ENCODE measurements at places on chromosomes 13 and 19.

GRCh38 chr19:7690779-7691258 lies 10.2 kb downstream of the TRAPPC5 start:
- peak; percentile 16 for DNase-seq

- no peak for DNase-seq
These were observed 282.4 kb downstream of the MZT1 start for GRCh38 chr13:72444999-72445398.

GRCh38 chr19:48735031-48735615 lies 5.3 kb downstream of the RASIP1 start:
- DNase-seq = no peak

GRCh38 chr13:34733721-34734120 lies 208.3 kb upstream of the NBEA start:
- no peak for DNase-seq

DNA sequence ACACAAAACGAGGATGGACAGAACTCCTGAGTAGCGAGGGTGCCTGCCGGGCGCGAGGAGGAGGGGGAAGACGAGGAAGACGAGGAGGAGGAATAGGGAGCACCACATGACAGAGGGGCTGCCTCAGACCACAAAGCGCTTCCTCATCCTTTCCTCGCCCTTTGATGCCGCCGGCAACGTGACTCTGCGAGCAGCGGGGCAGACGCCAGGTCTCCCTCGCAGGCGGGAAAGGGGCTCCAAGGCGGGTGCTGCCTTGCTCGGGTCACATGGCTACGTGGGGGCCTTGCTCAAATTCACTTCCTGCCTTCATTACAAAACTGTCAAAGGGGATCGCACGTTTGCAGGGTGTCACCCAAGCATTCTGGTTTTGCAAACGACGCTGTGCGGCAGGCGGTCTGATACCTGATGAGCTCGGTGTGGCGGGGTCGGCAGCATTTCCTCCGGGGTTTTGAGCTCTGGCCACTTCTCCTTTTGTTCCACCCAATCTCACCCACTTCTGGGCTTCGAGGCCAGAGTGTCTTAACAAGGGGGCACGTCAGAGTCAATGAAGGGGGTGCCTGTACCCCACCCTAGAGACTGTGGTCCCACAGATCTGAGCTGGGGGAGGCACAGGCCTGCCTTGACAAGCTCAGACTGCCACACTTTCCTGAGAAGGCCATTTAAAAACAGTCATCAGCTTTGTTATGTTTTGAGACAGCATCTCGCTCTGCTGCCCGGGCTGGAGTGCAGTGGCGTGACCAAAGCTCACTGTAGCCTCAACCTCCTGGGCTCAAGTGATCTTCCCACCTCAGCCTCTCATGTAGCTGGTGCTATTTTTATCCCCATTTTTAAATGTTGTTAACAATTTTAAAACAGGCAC lies 14.9 kb downstream of the MAP2K2 start:
- peak; percentile 72 for DNase-seq

Measured in CD4-positive, alpha-beta T cell treated with Interleukin-2 at 100 ng/mL for 4 hours (primary cell).